ENCODE measurements at places on chromosomes 5 and 9.

DNA sequence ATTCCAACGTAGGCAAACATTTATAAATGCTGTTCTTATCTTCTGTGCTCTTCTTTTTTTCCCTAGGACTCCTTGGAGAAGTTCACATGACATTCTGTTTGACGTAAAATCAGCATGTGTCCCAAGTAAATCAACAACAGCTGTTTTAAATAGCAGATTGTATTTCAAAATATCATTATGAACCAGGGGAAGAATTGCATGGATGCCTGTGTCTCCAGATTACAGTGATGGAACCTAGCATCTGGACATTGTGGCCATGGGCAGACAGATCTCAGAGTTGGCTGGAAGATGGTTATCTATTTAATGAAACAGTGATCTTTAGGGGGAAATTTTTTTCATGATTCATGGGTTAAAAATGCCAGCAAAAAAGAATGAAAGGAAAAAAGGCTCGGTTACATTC, 222.0 kb downstream of the MAN2A1 start:
- H3K4me3 ChIP-seq, result no peak overlapping the region
- H3K36me3 ChIP-seq, result no peaks in the 10 kb centered on the region
- H3K27me3 ChIP-seq, result no peaks in the 10 kb centered on the region
- peaks cover 27% of the 10 kb centered on the region for H3K4me1 ChIP-seq
- H3K27ac ChIP-seq, result no peak overlapping the region

GRCh38 chr5:37002176-37002751, 125.7 kb downstream of the NIPBL start:
- no peak for DNase-seq
- peaks cover 12% of the 10 kb centered on the region for H3K4me1 ChIP-seq
- H3K4me3 ChIP-seq, result no peak overlapping the region
- H3K27me3 ChIP-seq, result no peaks in the 10 kb centered on the region
- no peak overlapping the region for H3K27ac ChIP-seq
- H3K36me3 ChIP-seq, result no peaks in the 10 kb centered on the region

DNA sequence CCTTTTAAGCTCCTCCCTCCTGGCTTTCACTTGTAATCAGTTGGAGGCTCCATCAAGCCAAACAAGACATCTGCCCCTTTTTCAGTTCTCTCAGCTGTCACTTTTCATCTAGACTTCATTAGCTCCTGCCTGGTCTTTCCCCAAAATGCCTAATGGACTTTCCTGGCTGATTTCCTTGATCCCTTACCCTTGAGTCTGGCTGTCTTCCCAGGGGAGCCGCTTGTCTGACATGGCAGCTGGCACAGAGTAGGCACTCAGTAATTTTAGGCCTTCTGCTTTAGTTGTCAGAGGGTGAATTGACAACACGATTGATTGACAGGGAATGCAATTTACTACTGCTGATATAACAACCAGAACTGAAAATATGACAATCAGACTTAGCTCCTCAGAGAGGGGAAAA, 2.1 kb downstream of the C9orf153 start:
- DNase-seq, result no peak
- H3K4me3 ChIP-seq, result no peak overlapping the region
- no peak overlapping the region for H3K27ac ChIP-seq
- H3K36me3 ChIP-seq, result no peaks in the 10 kb centered on the region

DNA sequence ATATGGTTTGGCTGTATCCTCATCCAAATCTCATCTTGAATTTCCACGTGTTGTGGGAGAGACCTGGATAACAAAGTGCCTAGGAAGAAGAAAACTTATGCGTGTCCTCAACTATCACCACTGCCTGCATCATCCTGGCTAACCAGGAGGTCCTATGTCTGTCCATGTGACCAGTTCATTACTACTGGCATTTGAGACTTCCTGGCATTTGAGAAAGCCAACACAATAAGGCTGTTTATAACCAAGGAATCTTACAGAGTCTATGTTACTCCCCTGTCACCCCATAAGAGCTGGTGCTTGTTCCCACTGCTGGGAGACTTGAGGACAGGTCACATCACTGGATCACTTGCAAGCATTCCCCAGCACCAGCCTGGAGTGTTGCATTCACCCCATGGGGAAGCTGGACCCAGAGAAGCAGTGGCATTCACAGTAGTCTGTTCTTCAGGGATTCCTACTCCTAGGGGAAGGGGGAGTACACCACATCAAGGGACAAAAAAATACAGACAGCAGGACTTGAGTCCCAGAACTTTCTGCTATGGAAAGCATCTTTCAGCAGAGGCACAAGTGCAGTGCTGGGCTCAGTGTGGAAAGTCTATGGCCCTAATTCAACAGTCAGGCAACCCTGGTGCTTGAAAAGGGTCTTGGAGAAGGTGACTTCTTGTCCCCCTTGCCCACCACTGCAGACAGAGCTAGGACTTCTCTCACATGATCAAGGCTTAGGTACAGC, 717.1 kb downstream of the SEMA5A start:
- H3K27ac ChIP-seq, result no peak overlapping the region
- no peaks in the 10 kb centered on the region for H3K27me3 ChIP-seq
- no peak for DNase-seq
- H3K4me1 ChIP-seq, result no peaks in the 10 kb centered on the region
- no peaks in the 10 kb centered on the region for H3K36me3 ChIP-seq

- no peaks in the 10 kb centered on the region for H3K27me3 ChIP-seq
- H3K4me1 ChIP-seq, result no peaks in the 10 kb centered on the region
- no peaks in the 10 kb centered on the region for H3K36me3 ChIP-seq
- no peak overlapping the region for H3K27ac ChIP-seq
- H3K4me3 ChIP-seq, result no peak overlapping the region
- no peak for DNase-seq
Measured at GRCh38 chr5:122445070-122445469, 133.0 kb downstream of the SNCAIP start.

DNA sequence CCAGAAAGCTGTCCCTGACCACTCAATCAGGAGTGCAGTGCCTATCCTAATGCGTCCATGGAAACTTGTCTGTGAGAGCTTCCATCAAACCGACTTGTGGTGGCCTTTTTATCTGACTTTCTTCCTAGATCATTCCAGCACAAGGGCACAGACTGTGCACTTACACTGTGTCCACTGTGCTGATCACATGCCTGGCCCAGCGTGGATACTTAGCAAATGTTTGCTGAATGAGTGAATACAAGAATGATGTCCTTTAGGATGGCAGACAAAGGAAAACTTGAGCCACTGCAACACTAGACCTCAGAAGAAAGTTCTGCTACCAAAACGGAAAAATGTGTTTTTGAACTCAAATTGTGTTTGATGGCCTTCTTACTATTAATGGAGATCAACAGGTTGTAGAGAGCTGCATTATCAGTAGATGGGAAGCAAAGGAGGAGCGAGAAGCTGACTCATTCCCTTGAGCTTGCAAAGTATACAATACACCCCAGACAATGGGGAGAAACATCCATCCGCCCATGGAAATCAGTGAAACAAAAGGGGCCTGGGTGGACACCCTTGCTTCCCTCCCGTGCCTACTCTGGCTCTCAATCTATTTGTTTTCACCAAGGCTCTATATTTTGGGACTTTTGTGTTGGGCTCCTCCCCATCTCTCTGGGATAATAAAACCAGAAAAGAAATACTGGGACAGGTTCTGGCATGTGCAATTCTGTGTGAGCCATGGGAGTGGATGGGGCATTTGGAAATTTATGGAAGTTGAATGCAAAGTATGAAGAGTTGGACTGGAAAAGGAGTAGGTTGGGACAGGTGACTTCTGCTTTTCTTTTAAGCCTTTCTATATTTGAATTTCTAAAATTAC, 76.2 kb upstream of the ZFAND5 start:
- DNase-seq, result no peak
- no peaks in the 10 kb centered on the region for H3K4me1 ChIP-seq
- H3K27ac ChIP-seq, result no peak overlapping the region
- H3K36me3 ChIP-seq, result no peaks in the 10 kb centered on the region
- no peaks in the 10 kb centered on the region for H3K27me3 ChIP-seq
- H3K4me3 ChIP-seq, result no peak overlapping the region

- no peaks in the 10 kb centered on the region for H3K4me1 ChIP-seq
- H3K4me3 ChIP-seq, result no peak overlapping the region
- H3K27ac ChIP-seq, result no peak overlapping the region
Measured at GRCh38 chr9:116795821-116796220, 108.7 kb downstream of the TRIM32 start.

DNA sequence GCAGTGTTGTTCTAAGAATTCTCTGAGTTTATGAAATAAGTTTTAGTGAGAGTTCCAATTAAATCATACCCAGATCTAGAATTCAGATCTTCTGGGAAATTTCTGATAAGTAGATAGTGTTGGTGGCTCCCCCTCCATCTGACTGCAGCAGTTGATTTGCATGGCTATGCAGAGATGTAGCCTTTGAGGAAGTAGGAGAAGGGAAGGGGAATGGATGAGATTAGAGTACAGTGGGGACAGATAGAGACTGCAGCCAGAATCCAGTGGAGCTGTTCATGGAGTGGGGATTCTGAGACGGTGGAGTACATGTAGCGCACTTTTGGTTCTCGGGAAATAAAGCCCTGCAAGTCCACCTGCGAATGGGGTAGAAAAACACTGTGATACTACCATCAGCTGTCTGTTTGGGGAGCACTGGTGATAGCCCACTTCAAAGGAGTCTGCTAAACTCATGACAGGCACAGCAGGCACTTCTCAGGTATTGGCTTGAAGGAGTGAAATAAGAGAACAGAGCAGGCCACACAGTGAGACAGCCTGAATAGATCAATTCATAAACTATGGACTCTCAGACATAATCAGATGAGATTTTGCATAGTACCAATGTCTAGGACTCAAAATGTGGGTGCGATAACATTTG, 96.8 kb downstream of the ALDH1A1 start:
- no peaks in the 10 kb centered on the region for H3K4me1 ChIP-seq
- no peak for DNase-seq
- no peak overlapping the region for H3K4me3 ChIP-seq

- no peak for DNase-seq
- no peaks in the 10 kb centered on the region for H3K4me1 ChIP-seq
- H3K27ac ChIP-seq, result no peak overlapping the region
- no peak overlapping the region for H3K4me3 ChIP-seq
- no peaks in the 10 kb centered on the region for H3K27me3 ChIP-seq
Measured at GRCh38 chr5:103674251-103674650, 111.7 kb upstream of the NUDT12 start.

- DNase-seq, result no peak
- H3K27ac ChIP-seq, result no peak overlapping the region
- H3K27me3 ChIP-seq, result no peaks in the 10 kb centered on the region
- H3K4me3 ChIP-seq, result no peak overlapping the region
Measured at GRCh38 chr5:73263001-73263710, 90.2 kb downstream of the TMEM174 start.

- H3K4me3 ChIP-seq, result no peak overlapping the region
- no peak for DNase-seq
- H3K27me3 ChIP-seq, result no peaks in the 10 kb centered on the region
- no peaks in the 10 kb centered on the region for H3K4me1 ChIP-seq
Measured at GRCh38 chr5:156515121-156515520, 188.2 kb downstream of the SGCD start.

- no peaks in the 10 kb centered on the region for H3K36me3 ChIP-seq
- no peak overlapping the region for H3K27ac ChIP-seq
- DNase-seq, result no peak
- H3K27me3 ChIP-seq, result no peaks in the 10 kb centered on the region
- no peak overlapping the region for H3K4me3 ChIP-seq
- no peaks in the 10 kb centered on the region for H3K4me1 ChIP-seq
Measured at GRCh38 chr5:5318426-5319190, 103.9 kb upstream of the ICE1 start.

DNA sequence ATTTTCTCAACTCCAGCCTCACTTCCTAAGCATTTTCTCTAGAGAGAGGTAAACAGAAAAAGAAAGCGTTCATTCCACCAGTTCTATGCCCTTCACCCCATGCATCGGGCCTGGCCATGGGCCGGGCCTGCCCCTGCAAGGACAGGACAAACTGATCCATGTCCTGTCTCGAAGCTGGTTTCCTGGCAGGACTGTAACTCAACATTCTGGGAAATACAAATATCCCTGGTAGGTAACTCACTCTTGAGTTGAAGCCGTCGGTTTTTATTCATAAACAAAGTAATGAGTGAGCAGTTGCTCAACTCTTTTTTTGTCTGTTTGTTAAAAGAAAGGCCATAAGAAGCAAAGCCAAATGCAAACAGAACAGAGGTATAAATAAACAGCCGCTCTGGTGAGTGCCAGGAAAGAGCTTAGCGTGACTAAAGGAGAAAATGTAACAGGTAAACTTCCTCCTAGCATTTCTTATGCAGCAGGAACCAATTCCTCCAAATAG, 64.4 kb upstream of the DNAH5 start:
- no peak overlapping the region for H3K4me3 ChIP-seq
- no peak overlapping the region for H3K27ac ChIP-seq
- H3K27me3 ChIP-seq, result no peaks in the 10 kb centered on the region
- H3K36me3 ChIP-seq, result no peaks in the 10 kb centered on the region
- H3K4me1 ChIP-seq, result no peaks in the 10 kb centered on the region
- no peak for DNase-seq

DNA sequence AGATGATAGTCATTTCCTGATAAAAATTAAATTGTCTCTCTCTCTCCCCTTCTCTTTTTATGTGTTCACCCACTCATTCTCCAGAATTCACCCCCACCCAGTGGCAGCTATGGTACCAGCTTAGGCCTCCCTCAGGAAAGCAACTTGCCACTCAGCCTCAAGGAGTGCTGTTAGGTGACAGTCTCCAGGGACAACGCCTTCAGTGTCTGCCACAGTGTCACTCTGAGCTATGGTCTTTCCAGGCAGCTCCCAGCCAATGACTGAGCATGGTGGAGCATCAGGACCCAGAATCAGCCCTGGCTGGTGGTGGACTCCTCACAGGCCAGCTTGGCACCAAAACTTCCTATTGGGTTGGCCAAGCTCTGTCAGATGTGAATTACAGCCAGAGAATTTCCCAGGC, 140.9 kb upstream of the PIK3R1 start:
- H3K36me3 ChIP-seq, result no peaks in the 10 kb centered on the region
- H3K27ac ChIP-seq, result no peak overlapping the region
- no peak for DNase-seq
- no peaks in the 10 kb centered on the region for H3K27me3 ChIP-seq

DNA sequence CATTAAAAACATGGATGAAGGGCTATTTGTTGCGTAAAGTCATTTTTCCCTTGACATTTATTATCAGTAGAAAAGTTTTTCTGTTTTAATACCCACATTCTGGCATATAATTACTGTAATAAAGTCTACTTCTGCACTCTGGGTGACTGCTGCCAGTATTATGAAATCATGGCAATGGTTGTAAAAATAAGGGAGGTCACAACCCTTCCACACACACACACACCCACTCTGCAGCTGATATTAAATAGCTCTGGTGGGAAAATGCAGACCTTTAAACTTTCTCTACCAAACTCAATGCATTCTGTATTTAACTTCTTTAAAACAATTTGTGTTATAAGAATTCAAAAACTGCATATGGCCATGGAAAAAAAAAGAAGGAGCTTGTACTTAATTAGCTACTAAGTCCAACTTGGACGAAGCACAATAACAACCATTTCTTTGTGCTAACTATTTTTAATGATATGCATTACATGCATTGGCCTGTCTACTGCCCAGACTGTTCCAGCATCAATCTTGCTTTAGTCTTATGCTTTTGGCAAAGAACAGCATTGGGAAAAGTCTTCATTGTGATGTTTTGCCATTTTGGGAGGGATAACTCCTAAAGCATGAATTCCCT, 137.6 kb upstream of the MAP3K1 start:
- no peak overlapping the region for H3K27ac ChIP-seq
- H3K4me1 ChIP-seq, result peaks cover 8% of the 10 kb centered on the region
- H3K36me3 ChIP-seq, result no peaks in the 10 kb centered on the region
- H3K4me3 ChIP-seq, result no peak overlapping the region
- H3K27me3 ChIP-seq, result no peaks in the 10 kb centered on the region

All from MM.1S (cell line).